ENCODE measurements at places on chromosomes 5 and 9. TPM values are rescaled to one million over a fixed set of nuclear protein-coding genes. Genes with fewer than 3 reads are reported as not detected.

Gene CDKN2B
- 2.3 TPM for total RNA-seq

Gene FAM78A
- total RNA-seq: 3.7 TPM

Gene PCA3
- total RNA-seq: 1.2 TPM

Gene HRCT1
- total RNA-seq: 2.4 TPM

Gene ANKRD31
- not detected for total RNA-seq

Gene C9orf57
- total RNA-seq: not detected

Gene TMEM174
- 0.07 TPM for total RNA-seq

Gene ZNF454
- 0.40 TPM for total RNA-seq

Gene STKLD1
- 0.81 TPM for total RNA-seq

Gene IL5
- not detected for total RNA-seq

Gene PCDHB16
- 0.13 TPM for total RNA-seq

Gene SPATA31C1
- not detected for total RNA-seq

Gene TGFBI
- 16.9 TPM for total RNA-seq

Gene ETF1
- 162 TPM for total RNA-seq

Gene GGTA1
- 0.53 TPM for total RNA-seq

Gene ST8SIA4
- 1.1 TPM for total RNA-seq

Gene RNF208
- total RNA-seq: 0.07 TPM

Gene MAPK9
- 25.7 TPM for total RNA-seq

Gene SPATA31E1
- total RNA-seq: not detected

Gene PPP3R2
- total RNA-seq: not detected

Gene MAN2A1
- 85.7 TPM for total RNA-seq

Gene PLPPR1
- 0.25 TPM for total RNA-seq
